NCI-H1417 treated with DMSO at 0.1 percent for 48 hours (cell line): ENCODE measurements at places on chromosomes 16 and 17.

DNA sequence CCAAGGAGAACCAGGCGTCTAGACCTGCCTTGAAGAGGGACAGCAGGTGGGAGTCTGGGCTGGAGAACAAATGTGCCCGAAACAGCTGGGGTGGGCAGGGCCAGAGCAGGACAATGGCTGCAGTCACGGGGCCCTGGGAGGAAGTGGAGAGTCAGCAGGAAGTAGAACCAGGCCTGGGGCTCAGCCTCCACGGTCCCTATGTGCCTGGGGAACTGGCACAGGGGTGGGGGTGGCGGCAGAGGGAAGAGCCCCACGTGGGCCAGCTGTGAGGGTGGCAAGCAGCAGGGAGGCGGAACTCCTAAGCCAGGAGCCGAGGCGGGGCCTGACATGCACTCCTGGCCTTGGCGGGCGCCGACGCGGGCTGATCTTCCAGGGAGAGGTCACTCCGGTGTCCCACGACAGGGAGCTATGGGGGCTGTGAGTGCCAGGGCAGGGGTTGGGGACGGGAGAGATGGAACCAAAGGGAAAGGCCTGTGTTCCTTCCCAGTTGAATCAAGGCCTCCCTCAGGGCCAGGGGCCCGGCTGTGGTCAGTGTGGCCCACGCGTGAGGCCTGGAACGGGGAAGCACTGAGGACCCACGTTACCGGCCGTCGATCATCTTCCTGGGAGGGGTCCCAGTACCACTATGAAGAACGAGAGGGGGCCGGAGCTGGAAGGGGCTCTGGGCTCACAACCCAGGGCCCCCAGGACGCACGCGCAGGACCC, 42.7 kb downstream of the TIMM22 start:
- no peak for DNase-seq

GRCh38 chr16:55701442-55702319, 45.9 kb downstream of the SLC6A2 start:
- DNase-seq: peak; percentile 6

DNA sequence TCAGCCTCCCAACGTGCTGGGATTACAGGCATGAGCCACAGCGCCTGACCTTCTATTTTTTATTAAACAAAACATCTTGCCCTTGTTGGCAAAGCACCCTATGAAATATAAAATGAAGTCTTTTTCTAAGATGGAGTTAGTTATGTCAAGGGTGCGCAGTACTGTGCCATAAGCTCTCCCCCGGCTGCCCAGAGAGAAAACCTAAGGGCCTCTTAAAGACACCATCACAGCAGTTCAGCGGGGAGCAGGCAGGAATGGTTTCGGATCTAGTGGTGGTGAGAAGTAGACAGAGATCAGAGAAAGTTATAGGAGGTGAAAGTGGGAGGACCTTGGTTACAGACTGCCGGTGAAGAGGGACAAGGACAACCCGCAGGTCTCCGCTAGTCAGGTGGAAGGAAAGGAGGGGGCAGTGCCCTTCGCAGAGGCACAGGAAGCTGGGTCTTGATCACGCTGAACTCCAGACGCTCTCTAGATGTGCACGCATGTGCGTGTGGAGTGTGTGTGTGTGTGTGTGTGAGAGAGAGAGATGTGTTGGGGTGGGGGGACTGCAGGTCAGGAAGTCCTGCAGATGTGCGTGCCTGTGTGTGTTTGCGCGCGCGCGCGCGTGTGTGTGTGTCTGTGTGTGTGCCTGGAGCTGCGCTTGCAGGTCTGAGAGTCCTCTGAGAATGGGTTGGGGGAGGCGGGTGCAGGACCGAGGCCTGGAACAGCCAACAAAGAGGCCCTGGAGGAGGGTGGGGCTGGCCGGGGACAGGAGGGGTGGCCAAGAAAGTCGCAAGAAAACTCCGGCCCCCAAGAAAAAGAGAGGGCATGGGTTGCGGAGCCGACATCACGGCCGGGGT, 748 bp upstream of the CMTM3 start:
- peak; percentile 12 for DNase-seq

DNA sequence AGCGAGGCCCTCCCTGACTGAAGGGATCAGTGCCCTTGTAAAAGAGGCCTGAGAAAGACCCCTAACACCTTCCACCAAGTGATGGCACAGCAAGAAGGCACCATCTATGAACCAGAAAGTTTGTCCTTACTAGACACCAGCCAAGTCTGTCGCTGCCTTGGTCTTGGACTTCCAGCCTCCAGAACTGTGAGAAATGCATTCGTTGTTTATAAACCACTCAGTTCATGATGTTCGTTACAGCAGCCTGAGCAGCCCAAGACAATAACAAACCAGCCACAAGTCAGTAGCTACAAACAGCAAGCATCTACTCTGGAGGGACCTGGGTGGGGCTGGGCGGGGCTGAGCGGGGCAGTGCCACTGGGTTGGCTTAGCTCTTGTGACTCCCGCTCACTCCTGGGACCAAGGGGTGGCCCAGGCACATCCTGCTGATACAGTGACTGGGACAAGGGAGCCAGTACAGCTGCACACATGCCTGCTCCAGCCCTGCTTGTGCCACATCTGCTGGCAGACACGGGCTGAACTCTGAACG, 234.9 kb downstream of the IRF8 start:
- no peak for DNase-seq

DNA sequence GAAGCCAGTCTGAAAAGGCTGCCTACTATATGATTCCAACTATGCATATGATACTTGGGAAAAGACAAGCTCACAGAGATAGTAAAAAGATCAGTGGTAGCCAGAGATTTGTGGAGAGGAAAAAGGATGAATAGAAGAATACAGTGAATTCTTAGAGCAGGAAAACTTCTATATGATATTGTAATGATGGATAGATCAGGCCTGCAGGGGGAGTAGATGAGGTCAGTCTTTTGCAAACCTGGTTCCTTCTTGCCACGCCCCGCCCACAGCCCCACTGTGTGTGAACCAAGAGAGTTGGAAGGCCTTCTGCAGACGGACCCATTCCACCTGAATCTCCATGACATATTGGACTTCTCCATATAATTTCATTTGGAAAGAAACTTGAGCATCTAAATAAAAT, 761 bp upstream of the CCL8 start:
- no peak for DNase-seq

GRCh38 chr17:77304746-77305473, 164.1 kb downstream of the SEC14L1 start:
- DNase-seq: no peak

- DNase-seq: no peak
These were observed 10.4 kb downstream of the DNAAF8 start for GRCh38 chr16:4744555-4745273.

GRCh38 chr17:28177351-28177750, 134.9 kb downstream of the NLK start:
- DNase-seq: no peak

DNA sequence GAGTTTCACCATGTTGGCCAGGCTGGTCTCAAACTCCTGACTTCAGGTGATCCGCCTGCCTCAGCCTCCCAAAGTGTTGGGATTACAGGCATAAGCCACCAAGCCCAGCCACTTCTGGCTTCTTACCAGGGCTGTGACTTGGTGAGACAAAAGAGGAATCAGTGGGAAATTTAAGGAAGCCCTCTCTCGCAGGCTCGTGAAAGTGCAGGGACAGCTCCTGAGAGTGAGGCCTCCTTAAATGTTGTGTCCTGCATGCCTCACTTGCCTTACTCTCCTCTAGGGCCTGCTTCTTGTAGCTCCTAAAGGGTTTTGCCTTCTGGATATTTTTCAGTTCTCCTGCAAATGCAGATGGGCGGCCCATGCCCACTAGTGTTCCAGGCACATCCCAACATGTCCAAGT, 5.2 kb downstream of the AHSP start:
- DNase-seq: no peak

GRCh38 chr17:8273884-8274444, 14.5 kb upstream of the RANGRF start:
- no peak for DNase-seq

GRCh38 chr17:17191961-17192381, 14.2 kb downstream of the PLD6 start:
- no peak for DNase-seq

DNA sequence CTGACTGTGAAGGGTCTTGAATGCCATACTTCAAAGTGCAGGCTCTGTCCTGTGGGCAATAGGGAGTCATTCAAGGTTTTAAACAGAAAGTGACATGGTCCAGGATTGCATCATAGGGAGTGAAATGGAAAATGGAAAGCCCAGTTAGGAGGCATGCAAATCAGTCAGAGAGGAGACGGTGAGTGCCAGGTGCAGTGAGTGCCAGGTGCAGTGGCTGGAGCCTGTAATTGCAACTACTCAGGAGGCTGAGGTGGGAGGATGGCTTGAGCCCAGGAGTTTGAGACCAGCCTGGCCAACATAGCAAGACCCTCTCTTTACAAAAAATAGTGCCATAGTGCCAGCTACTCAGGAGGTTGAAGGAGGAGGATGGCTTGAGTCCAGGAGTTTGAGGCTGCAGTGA, 35.2 kb upstream of the SIAH1 start:
- no peak for DNase-seq

DNA sequence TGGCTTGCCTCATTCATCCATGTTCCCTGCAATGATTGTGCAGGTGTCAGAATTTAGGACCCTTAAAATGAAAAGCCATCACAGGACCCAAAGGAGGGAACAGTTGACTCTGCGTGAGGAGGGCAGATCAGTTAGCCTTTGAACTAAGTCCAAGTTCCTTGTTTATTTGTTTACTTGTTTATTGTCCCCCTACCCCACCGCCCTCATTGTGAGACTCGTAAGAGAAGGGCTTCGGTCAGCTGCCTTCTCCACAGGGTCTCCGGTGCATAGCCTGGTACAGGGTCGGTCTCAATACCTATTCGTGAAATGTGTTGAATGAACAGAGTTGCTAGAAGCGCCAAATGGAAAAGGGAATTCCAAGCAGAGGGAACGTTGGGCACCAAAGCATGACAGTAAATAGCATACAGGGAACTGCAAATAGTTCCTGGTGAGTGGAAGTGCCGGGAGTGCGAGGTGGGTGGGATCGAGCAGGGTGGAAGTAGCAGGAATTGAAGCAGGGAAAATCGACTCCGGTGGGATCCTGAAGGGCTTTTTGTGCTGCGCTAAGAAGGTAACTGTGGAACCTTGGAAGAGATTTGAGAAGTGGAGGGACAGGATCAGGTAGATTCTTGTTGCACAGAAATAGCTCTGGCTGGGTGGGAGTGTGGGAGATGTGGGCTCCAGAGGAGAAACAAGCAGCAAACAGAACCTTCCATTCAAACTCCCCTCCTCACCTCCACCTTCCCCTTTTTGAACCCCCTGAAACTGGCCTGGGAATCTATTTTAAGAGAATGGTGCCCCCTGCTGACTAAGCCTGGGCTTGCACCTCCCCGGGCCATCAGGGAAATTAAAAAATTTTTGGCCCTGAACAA, 12.7 kb downstream of the SLC35B1 start:
- no peak for DNase-seq

GRCh38 chr16:180101-180675, at the start of gene HBQ1:
TSS of gene HBQ1 (plus strand) at chr16:180459. CDS start at chr16:180487, 28 bp downstream.
- DNase-seq: no peak

- DNase-seq: no peak
These were observed at the start of gene C16orf74 for GRCh38 chr16:85750827-85751697. TSS of gene C16orf74 (minus strand) at chr16:85751096. CDS start at chr16:85735217, 15,879 bp downstream.

DNA sequence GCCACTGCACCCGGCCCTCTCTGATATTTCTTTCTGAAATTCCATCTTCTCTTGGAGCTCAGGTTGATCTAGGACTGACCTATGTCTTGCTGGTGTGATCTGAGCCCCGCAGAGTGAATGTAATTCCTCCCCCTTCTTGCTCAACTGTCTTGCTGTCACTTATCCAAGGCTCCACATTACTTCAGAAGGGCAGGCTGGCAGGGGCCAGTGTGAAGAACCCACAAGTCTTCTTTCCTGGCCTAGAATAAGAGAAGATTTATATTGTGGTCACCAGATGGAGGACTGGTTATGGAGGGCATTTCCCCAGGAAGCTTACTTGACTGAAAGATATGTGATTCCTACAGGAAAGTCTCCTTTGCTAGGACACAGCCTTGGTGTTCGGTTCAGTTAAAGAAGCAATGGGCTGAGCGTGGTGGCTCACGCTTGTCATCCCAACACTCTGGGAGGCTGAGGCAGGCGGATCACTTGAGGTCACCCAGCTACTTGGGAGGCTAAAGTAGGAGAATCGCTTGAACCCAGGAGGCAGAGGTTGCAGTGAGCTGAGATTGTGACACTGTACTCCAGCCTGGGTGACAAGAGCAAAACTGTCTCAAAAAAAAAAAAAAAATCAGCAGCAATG, 13.4 kb downstream of the ITGAL start:
- DNase-seq: no peak

- no peak for DNase-seq
These were observed 873 bp downstream of the SETD1A start for GRCh38 chr16:30958175-30959079.

DNA sequence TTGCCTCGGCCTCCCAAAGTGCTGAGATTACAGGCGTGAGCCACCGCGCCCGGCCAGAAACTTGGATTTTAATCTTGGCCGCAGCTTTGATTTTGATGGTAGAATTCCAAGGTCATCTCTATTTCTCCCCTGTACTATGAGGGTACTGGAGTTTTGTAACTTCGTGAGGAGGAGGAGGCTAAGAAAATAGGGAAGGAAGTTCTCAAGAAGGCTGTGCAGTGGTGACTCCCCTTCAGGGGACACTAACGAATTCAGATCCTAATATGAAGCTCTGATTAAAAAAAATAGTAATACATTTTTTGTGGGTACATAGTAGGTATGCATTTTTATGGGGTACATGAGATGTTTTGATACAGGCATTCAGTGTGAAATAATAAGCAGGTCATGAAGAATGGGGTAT, 55.9 kb downstream of the LDHD start:
- DNase-seq: no peak

DNA sequence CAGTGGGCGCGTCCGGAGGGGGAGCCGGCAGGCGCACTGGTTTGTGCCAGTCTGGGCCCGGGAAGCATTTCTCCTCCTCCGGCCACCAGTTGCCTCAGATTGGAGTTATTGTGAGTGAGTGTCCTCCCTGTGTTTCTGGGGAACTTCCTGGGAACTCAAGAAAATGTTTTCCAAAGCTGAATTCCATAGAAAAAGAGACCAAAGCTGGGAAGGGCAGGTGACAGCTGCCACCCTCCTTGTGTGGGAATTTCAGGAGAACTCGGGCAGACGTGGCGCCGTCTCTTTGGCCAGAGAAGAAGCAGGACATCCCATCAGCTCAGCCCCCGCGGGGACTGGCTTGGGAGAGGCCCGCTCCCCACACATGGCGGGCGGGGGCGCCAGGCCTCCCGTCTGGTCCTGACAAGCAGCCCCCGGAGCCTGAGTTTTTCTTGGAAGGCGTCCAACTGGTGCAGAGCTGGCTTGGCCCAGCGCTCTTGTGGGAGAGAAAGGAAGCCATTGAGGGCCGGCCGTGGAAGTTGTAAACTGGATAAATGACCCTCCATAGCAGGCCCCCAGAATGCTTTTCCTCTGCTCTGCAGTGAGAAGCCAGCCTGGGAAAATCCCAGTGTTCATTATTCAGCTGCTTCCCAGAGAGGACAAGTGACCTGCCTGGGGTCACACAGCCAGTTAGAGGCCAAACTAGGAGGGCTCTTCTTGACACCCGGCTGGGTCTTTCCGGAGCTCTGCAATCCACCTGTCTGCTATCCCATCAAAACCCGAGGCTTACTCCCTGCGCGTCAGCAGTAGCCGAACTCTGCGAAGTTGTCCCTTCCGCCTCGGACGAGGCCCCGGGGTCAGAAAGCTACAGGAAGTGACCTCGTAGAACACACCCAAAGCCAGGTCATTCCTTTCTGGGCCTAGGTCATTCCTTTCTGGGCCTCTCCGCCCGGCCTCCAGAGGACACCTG, 39.2 kb upstream of the GSE1 start:
- no peak for DNase-seq
